ENCODE measurements at places on chromosomes 3 and 15.
A peak's percentile ranks its signal among the peaks of the same experiment; 100 is the strongest.

- no peak for DNase-seq
Measured at GRCh38 chr3:184574515-184575417, 13.2 kb downstream of the EPHB3 start.

DNA sequence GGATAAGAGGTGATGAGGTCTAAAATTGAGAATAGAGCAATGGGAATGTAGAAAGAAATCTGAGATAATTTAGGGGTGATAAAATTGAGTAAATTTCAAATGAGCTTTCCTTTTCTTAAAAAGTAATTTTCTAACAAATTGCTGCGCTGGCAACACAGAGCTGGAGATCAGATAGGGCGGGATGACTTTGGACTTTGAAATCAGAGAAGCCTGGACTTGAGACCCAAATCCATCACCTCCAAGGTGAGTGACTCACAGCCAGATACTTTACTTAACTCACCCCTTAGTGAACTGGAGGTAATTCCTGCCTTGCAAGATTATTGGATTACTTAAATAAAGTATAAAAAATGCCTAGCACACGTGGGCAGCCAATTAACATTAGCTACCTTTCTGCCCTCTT is 80.8 kb downstream of the P2RY1 start:
- no peak for DNase-seq

DNA sequence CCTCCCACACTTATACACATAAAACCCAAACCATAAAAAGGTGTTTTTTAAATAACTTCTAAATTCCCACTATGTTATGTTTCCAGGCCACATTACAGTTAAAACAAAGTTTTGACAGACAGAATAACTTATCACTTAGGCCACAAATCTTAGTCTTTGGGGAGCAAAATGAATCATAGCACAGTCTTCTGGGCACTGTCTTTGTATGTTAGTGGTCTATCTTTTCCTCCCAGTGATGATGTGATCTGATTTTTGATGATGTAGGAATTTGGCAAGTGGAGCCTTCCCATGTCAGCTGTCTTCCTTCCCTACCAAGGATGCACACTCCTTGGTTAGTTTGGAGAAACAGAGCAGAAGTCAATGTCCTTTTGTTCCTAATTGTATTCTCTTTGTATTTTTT is 67.3 kb downstream of the THSD4 start:
- no peak for DNase-seq

GRCh38 chr15:40061212-40061901 is 22.4 kb upstream of the SRP14 start:
- DNase-seq, result no peak

GRCh38 chr3:152853196-152853595 is 18.3 kb downstream of the P2RY1 start:
- DNase-seq, result no peak

GRCh38 chr3:11559816-11560633 is 83.7 kb downstream of the VGLL4 start:
- no peak for DNase-seq

DNA sequence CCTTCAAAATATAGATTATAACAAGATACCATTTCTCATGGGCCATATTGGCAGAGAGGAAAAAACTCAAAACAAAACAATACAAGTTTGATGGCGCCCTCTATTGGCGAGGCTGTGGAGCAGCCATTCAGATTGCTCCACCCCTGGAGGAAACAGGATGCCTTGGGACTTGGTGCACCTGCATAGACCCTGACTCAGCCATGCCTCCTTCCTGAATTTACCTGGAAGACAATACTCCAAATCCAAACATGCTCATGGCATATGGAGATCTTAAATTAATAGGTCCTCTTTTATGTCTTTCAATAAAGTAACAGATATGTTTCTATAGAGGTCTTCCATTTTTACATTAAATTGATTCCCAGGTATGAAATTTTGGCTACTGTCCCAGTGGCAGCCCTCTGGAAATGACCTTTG is 90.0 kb downstream of the APBA2 start:
- DNase-seq, result no peak

GRCh38 chr3:101836652-101837598 is 12.4 kb upstream of the NFKBIZ start:
- DNase-seq, result peak; percentile 66

DNA sequence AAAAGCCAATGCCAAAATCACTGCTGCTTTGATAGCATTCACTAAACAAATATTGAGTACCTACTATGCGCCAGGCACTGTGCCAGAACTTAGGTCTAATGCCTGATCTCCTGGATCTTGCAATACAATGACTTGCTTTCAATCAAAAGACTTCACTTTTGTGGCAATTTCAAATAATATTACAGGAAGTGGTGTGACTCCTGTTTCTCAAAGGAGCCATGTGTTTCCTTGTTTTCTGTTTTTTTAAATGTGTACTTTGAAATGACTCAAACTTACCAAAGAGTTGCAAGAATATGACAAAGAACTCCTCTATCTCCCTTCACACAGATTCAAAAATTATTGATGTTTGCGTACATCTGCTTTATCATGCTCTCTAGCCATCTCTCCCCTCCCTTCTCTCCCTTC is 18.3 kb downstream of the OSBPL10 start:
- DNase-seq, result no peak

DNA sequence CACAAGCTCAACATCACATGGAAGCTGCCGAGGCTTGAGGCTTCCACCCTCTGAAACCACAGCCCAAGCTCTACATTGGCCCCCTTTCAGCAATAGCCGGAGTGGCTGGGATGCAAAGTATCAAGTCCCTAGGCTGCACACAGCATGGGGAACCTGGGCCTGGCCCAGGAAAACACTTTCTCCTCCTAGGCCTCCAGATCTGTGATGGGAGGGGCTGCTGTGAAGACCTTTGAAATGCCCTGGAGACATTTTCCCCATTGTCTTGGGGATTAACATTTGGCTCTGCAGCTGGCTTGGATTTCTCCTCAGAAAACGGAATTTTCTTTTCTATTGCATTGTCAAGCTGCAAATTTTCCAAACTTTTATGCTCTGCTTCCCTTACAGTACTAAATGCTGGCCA is 18.2 kb downstream of the HRG start:
- DNase-seq, result no peak

DNA sequence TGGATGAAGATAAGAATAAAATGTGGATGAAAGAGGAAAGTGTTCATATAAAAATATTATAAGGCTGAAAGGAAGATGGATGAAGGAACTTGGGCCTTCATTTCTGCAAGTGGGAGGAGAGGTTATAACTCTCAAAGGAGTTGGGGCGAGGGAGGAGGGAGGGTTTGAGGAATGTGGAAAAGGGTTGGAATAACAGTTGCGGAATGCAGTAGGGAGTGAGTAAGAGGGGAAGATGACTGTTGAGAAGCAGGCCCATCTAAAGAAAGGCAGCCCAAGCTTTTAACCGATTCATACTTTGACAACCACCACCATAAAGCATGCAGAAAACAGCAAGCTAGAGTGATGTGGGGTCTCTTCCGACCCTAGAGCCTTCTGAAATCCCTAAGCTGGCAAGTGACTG is 8.3 kb upstream of the TM4SF4 start:
- DNase-seq, result peak; percentile 77

DNA sequence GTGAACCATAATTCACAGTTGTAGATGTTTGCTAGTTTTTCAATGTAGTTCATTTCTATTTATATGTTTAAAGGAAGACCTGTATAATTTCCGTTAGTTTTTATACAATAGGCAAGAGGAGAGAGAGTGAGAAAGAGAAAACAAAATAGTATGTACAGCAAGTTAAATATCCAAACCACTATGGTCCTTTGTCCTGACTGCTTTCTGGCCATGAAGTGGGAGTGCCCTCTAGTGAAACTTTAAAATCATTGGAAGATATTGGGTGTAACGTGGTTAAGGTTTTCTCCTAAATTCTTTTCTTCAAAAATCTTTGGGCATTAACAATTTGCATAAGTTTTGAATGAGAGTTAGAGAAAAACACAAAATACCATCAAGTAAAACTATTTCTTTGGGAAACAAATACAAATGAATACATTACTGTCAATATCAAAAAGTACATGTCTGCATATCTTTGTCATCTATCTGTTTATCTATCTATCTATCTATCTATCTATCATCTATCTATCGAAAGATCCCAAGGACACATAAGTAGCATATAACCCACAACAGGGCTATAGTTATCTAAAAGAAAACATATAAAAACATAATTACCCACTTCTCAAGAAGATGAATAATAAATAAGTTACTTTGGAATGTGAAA is 534.6 kb upstream of the ATP11B start:
- peak; percentile 5 for DNase-seq

DNA sequence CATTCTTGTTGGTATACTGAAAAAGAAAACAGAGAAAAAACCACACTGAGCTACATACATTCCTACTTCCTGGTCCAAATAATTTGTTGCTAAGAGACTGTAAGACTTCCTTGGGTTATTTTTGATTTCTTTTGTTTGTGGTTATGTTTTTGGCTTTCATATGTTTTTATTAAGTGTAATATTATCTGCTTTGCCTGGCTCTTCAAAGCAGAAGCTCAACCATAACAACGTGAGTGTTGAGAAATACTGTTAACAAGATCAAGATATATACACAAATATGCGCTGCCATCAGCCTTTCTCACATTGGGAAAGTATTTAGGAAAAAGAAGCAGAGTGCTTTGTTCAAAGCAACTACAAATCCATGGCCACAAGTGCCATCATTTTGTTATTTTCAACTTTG is 556.2 kb upstream of the CBLB start:
- peak; percentile 29 for DNase-seq

DNA sequence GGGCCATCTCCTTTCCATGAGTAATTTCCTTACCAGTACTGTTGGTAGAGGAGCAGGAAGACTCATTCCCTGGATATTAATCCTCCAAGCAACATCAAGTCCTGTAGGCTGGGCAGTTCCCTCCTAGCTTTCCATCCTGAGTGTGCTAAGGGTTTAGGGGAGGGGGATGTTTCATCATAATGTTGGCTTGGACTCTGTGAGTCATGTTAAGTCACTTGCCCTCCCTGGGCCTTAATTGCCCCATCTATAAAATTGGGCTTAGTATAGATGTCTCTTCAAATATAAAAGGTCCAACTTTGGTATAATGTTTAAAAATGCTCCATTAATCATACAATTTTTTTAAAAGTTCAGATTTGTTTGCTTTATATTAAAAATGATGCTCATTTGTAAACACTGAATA is 52.7 kb downstream of the TLE3 start:
- peak; percentile 81 for DNase-seq

GRCh38 chr15:55401786-55402246 is 6.3 kb downstream of the CCPG1 start:
- no peak for DNase-seq

- peak; percentile 30 for DNase-seq
Measured at GRCh38 chr3:127786353-127787070, 35.8 kb downstream of the MGLL start.

DNA sequence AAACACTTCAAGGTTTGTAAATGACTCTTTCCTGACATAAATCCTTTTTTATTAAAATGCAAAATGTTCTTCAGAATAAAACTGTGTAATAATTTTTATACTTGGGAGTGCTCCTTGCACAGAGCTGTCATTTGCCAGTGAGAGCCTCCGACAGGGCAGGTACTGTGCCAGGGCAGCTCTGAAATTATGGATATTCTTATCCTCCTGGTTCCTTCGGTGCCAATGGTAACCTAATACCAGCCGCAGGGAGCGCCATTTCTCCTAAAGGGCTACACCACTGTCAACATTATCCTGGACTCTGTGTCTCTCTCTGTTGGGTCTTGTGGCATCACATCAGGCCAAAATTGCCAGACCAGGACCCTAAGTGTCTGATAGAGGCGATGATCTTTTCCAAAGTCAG is 33.0 kb downstream of the CHDH start:
- no peak for DNase-seq

GRCh38 chr15:87706001-87706400 is 550.5 kb downstream of the NTRK3 start:
- DNase-seq, result no peak

- DNase-seq, result no peak
Measured at GRCh38 chr3:139519998-139520737, 19.4 kb downstream of the RBP1 start.

DNA sequence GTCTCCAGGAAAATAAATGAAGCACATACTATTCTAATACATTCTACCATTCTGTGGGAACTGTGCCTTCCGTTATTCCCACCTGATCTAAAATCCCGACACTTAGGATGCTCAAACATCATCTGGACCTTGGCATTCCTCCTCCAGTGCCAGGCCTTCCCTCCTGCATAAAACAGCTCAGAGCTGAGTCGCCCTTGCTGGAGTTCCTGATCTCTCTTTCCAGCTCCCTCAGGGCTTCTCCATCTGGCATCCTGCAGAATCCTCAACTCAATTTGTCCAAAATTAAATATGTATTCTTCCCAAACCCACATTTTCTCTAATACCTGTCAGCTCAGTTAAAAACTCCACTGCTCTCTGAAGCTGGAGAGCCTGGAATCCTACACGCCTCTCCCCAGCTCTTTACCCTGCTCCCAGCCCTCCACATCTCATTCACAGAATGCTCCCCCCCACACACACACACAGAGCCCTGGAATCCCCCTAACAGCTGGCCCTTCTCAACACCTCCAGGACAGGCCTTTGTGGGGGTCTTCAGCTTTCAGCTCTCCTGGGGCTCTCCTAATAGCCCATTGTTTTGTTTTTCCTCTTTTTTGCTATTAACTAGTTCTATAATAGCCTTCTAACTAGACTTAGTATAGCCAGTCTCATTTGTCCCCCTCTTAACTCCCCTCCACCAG is 78.5 kb downstream of the HMG20A start:
- no peak for DNase-seq

DNA sequence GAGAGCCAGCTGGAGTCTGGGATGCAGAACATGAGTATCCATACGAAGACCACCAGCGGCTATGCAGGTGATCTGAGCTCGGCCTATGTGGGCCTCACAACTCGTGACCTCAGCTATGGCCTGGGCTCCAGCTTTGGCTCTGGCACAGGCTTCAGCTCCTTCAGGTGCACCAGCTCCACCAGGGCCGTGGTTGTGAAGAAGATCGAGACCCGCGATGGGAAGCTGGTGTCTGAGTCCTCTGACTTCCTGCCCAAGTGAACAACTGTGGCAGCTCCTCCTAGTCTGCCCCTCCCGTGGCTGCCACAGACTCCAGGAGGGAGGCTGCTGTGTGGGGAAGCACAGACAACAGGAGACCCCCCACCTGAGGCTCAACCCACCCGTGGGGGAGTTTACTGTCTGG is 3.6 kb upstream of the KPNA4 start:
- DNase-seq, result no peak

- DNase-seq, result no peak
Measured at GRCh38 chr3:50649451-50649931, 25.2 kb upstream of the DOCK3 start.

DNA sequence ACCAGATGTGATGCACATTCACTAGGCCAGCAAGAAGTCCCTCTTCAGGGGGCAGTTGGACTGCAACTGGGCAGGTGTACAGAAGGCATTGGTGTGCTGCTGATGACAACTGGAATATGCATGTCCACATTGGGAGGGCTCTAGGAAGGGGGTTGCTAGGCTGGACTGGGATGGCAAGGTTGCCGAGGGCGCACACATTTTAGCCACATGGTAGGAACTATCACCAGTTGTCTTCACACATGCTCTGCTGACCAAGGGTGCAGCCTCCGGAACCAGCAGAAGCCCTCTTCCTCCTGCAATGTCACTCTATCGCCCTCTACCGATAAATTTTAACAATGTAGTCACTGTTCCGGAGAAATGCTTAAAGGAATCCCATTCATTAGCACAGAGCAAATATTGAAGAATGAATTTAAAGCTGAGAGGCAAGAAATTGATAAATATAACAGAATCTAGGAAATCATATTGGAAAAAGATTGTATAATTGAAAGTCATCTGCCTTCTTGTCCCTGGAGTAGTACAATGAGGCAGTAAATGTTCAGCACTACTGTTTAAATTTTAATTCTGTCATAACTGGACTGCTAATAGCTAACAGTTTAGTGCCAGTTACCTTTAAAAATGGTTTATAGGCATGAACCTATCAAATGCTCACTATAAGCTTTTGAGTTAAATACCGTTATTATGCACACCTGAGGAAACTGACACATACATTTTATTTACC is 22.6 kb upstream of the LYSMD4 start:
- no peak for DNase-seq
